ENCODE measurements at places on chromosomes 6 and 20. TPM values are rescaled to one million over a fixed set of nuclear protein-coding genes. Genes with fewer than 3 reads are reported as not detected.

- no peak for DNase-seq
Observed at GRCh38 chr20:21096321-21097043, 9.7 kb downstream of the LINC00237 start.

DNA sequence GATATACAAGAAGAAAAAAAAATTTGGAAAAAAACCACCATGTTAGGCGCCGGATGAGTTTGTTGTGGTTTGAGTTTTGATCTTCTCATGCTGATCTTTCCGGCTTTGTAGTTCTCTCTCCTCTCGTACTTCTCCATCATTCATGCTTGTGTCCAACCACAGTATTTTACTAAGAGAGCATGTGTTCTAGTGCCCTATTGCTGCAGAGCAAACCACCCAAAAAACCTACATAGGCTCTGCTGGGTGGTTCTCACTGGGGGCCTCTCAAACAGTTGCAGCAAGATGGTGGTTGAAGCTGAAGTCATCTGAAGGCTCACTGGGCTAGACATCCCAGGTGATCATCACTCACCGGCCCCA, 404.2 kb downstream of the PLCB1 start:
- DNase-seq = no peak

- DNase-seq = no peak
Observed at GRCh38 chr20:775679-776135, 7.4 kb upstream of the SLC52A3 start.

GRCh38 chr6:154430481-154430919, 73.9 kb upstream of the IPCEF1 start:
- no peak for DNase-seq

DNA sequence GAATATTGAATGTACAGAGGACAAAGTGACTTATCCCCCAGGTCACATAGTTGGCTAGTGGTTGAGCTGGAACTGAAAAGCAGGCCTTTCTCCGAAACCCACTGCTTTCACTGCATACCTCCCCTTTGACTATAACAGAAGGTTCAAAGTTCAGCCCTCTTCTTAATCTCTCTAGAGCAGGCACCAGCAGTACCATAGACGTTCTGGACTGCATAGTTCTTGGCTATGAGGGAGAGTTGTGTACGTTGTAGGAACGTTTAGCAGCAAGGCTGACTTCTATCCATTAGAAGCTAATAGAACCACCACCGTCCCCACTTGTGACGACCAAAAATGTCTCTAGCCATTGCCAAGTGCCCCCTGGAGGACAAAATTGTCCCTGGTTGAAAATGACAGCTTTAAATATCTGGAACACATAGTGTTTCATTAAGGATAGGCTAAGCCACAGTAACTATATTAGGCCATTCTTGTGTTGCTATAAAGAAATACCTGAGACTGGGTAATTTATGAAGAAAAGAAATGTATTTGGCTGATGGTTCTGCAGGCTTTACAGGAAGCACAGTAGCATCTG, 123.8 kb upstream of the MTHFD1L start:
- no peak for DNase-seq

DNA sequence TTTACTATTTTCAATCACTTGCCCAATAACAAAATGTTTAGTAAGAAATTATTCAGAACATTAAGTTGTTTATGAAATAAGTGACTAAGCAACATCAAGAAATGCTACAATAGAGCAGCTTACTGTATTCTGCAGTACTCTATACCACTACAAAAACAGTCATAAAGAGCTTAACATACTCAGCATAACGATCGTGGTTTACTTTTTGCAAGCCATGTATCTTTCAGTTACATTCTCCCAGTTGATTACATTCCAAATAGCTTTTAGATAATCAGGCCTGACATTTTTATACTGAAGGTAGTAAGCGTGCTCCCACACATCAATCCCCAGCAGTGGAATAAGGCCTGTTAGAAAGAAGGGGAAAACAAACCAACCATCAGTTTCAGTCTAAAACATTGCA, 10.7 kb downstream of the SOD2 start:
- no peak for DNase-seq

- DNase-seq = peak; percentile 46
Observed at GRCh38 chr6:112163295-112164257, 76.2 kb downstream of the FAM229B start.

Gene CPNE5
- polyA plus RNA-seq = 13.2 TPM

- no peak for DNase-seq
Observed at GRCh38 chr20:1881240-1881835, 13.9 kb upstream of the SIRPA start.

Gene ATRN
- polyA plus RNA-seq = 53.7 TPM

DNA sequence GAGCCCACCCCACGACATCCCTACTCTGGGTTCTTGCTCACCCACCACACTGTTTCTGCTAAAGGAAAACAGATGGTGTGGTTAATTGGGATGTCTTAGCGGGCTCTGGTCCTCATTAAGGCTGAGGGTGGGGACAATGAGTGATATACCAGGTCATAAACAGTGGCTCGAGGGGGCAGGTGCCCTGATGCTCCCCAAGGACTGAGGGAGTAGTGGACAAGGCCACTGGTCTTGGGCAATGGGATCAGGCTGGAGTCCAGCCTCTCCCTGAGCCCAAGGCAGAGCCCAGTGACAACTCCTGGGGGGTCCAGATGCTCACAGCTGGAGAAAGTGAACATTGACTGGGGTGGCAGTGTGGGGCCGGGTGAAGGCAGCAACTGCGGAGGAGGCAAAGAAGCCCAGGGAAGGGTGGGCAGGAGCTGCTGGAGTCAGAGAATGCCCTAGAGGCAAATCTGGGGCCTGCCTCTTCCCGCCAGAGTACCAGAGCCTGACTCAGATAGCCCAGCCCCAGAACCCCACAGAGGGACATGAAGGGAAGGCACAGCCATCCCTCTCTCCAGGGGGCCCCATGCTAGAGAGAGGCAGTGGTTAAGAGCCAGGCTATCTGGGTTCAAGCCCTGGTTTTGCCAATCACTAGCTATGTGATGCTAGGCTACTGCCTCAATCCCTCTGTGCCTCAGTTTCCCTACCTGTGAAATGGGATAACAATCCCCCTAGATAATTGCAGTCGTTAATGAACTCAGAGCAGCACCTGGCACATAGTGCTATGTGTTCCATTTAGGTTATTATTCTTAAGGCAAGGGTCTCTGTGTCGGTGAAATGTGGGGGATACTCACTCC, 72.3 kb downstream of the MRPL14 start:
- DNase-seq = no peak

- no peak for DNase-seq
Observed at GRCh38 chr20:22623211-22623610, 38.8 kb upstream of the FOXA2 start.

GRCh38 chr20:38555395-38555794, 25.6 kb upstream of the ADIG start:
- DNase-seq = no peak

DNA sequence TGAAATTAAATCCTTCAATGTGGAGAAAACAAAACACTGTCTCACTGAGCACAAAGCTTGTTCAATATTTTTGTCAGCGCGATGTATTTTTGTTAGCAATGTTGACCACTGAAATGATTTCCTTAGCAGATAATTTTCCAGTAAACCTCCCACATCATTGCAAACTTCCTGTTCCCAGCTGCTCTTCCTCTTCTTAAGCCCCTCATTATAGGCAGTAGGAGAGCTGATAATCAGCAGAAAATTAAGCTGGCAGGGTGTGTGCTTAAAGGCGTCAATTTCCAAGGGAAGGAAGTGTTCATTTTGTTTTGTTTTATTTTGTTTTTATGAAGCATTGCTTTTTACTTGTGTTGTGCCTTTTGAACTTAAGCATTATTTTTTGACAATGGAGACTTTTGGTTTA, 29.1 kb upstream of the TMEM14A start:
- no peak for DNase-seq

DNA sequence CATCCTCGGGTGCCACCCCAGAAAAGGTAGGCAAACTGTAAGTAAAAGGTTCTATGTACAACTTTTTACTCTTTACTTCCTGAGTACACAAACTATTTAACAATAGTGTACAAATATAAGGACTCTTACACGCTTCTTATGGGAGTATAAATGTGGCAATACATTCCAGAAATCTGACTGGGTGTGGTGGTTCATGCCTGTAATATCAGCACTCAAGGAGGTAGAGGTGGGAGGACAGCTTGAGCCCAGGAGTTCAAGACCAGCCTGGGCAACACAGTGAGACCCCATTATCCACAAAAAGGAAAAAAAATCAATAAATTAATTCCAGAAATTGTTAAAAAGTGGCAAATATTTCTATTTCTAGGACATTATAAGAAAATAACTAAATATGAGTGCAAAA, 48.9 kb downstream of the PIGU start:
- DNase-seq = no peak

Gene LAMA2
- polyA plus RNA-seq = 39.6 TPM

DNA sequence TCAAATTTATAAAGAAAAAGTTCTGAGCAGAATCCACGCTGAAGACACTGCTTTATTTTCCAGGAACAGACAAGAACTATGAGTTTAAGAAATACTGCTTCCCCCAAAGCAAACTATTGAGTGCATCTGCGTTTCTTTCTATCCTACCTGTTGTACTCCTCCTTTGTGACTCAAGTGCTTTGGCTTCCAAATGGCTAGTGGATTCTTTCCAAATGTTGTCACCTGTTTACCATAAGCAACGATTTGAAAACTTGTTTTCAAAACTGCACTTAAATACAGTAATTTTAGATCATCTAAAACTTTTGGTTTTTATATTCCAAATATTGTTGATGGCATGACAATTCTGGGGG, 9.5 kb downstream of the PXDC1 start:
- DNase-seq = no peak

GRCh38 chr6:101462576-101462975, 69.1 kb downstream of the GRIK2 start:
- no peak for DNase-seq

DNA sequence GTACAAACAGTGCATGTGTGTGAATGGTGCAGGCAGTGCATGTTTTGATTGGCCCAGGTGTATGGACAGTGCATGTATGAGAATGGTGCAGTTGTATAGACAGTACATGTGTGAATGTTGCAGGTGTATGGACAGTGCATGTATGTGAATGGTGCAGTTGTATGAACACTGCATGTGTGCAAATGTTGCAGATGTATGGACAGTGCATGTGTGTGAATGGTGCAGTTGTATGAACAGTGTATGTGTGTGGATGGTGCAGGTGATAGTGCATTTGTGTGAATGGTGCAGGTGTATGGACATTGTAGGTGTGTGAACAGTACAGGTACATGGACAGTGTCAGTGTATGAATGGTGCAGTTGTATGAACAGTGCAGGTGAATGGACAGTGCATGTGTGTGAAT, 4.0 kb upstream of the KLHL31 start:
- no peak for DNase-seq

DNA sequence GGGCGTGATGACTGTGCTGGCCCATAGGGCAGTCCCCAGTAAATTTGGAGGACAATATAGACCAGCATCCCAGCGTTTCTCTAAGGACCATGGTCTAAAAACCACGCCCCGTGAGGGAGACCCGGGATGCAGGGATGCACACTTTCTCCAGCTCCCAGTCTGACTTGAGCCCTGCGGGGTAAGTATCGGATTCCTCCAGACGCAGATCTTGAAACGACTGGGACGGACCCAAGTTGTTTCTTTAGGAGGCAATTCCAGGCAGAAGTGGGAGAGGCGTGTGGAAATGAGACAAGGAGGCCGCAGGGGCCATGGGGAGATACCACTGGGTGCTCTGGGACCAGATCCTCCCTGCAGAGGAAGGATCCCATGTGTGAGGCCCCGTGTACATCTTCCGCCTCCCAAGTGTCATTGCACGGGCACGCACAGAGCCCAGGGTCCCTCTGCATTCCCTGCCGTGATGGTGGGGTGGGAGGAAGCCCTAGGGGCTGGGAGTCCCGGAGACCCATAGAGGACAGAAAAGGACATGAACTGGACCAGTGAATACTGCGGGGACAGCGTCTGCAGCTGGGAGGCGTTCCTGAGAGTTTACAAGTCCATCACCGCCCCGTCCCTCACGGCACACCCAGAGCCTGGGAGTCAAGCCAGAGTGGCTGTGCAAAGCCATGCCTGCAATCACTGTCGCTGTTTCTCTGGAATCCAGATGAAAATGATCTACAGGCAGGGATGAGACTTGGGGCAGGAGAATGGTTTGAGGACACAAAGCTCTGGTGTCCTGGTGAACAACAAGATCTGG, 522.9 kb downstream of the CDH26 start:
- DNase-seq = no peak

DNA sequence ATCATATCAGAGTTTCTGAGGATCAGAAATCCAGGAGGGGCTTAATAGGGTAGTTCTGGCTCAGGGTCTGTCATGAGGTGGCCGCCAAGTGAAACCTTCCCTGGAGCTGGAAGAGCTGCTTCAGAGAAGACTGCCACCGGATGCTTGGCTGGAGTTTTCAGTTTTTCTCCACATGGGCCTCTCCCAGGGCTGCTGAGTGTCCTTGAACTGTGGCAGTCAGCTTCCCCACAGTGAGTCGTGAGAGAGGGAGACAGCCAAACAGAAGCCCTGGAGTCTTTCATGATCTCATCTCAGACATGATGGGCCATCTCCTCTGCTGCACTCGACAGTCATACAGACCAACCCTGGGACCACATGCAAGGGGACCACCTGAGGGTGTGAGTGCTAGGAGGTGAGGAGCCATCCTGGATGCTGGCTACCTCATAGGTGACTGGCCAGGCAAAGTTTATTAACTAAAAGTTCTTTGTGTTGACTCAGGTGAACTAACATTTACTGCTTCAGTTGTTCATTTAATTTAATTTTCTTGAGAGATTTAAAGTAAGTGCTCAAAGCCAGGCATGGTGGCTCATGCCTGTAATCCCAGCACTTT, 71.5 kb downstream of the SHLD1 start:
- DNase-seq = no peak

DNA sequence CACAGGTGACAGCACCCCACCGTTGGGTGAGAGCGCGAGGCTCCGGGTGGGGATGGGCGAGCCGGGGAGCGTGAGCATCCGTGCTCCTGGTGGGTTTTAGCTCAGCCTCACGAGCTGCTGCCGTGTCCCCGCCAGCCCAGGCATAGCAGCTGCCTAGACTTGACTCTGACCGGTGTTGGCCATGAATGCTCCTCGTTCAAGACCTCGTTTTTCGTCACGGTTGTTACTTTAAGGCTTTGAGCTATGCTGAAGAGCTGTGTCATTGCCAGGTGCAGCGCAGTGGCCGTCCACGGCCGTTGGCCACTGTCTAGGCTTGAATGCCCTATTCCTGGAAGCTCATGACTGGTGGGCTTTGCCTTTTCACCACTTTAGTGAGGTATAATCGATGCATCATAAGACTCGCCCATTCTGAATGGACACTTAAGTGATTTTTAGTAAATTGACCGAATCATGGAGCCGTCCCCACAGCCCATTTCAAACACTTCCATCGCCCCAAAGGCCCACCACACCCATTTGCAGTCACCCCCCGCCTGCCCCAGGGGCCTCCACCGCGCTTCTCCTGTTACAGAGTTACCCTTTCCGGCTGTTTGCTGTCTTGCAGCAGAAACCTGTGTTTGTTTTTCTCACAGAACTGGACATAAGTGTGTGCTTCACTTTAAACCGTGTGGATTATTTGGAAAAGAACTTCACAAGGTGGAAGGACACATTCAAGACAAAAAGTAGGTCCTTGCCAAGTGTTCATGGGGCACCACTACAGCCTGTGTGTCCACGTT, 21.4 kb upstream of the ADRM1 start:
- no peak for DNase-seq

DNA sequence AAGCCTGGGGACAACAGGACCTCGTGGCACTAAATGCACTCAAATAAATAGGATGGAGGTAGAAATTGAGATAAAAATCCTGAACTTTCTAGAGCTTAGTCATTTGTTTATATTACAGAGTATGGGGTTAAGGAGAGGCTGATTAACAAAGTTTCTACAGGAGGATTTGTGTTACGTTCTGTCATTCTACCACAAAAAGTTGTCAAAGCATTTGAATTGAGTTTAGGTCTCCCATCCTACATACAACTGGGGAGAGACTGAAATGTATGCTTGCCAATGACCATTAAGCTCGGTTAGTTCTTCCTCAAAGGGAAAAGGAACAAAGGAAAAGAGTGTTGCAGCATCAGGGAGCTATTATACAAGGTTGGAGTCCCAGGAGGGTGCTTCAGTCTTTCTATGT, 597.9 kb downstream of the COL12A1 start:
- no peak for DNase-seq

Measured in renal cortex interstitium (tissue), 15 donors.